T-cell (primary cell): ENCODE measurements at places on chromosomes 4 and X.

DNA sequence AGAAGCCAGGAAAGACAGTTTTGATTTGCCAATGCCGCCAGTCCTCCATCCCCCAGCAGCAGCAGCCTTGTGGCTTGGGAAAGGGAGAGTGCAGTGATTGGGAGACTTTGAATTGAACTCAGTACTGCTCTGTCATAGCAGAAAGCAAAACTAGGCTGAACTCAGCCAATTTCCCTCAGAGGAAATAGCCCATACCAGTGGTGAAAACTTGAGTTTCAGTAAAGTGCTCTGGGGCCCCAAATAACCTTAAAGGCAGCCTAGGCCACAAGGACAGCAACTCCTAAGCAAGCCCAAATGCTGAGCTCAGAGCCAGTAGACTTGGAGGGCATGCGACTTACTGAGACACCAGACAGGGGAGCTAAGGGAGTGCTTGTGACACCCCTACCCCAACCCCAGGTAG, 2.0 kb upstream of the PROM1 start:
- no peak overlapping the region for H3K4me3 ChIP-seq
- DNase-seq, result no peak
- peaks cover 8% of the 10 kb centered on the region for H3K4me1 ChIP-seq
- no peak overlapping the region for H3K27ac ChIP-seq
- no peaks in the 10 kb centered on the region for H3K36me3 ChIP-seq

GRCh38 chrX:25534091-25534490, 518.3 kb upstream of the ARX start:
- no peak overlapping the region for H3K27ac ChIP-seq
- no peaks in the 10 kb centered on the region for H3K4me1 ChIP-seq
- no peak for DNase-seq

GRCh38 chr4:173448608-173449379, 49.9 kb upstream of the SCRG1 start:
- H3K27ac ChIP-seq, result no peak overlapping the region
- H3K4me3 ChIP-seq, result no peak overlapping the region
- H3K36me3 ChIP-seq, result no peaks in the 10 kb centered on the region
- H3K4me1 ChIP-seq, result no peaks in the 10 kb centered on the region
- no peaks in the 10 kb centered on the region for H3K27me3 ChIP-seq

DNA sequence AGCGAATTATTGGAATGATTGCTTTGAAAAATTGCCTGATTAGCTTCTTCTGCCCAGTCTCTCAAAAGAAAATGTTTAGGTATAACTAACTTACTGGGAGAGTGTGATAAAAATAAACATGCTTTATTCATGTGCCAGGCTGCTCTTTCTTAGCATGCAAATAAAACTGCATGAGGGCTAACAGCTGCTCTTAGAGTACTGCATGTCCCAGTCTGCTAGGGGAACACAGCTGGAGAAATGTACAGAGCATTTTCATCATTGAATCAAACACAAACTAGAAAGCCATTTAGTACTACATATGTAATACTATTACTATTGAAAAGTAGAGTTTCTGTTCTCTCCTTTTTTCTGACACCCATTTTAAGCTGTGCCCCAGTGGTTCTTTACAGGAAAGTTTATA, 726.0 kb downstream of the GRID2 start:
- no peaks in the 10 kb centered on the region for H3K4me1 ChIP-seq
- no peaks in the 10 kb centered on the region for H3K36me3 ChIP-seq
- H3K27ac ChIP-seq, result no peak overlapping the region
- no peaks in the 10 kb centered on the region for H3K27me3 ChIP-seq
- no peak overlapping the region for H3K4me3 ChIP-seq
- no peak for DNase-seq

DNA sequence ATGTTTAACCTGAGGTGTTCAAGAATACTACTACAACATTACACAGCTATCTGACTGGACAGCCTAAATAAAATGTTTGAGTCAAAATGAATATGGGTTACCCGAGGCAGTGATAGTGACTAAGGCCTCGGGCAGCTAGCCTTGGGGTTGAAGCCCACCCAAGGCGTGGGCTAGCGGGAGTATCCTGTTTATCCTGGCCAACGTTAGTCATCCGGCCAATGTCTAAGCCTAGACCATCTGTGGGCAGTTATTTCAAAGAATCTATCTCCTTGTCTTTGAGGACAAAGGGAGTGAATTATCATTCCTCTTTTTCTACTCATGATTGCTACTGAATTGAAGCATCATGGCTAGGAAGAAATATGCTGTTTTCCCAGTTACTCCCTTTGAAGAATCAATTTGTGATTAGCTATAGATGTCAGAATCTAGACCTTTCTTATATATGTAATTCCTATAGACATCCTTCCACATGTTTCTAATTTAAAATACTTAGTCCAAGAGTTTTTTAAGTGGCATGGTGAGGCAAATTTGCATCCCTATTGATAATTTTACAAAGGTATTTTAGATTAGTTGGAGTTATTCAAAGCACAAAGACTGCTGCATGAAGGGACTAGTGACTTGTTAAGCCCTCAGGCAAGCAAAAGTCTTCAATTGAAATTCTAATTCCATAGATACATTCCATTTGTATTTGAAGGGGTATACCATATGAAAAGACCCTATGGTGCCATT, 6.0 kb upstream of the PDGFC start:
- no peaks in the 10 kb centered on the region for H3K27me3 ChIP-seq
- no peak overlapping the region for H3K4me3 ChIP-seq
- no peak for DNase-seq
- no peaks in the 10 kb centered on the region for H3K36me3 ChIP-seq
- H3K27ac ChIP-seq, result no peak overlapping the region
- H3K4me1 ChIP-seq, result no peaks in the 10 kb centered on the region

- H3K27ac ChIP-seq, result no peak overlapping the region
- no peak for DNase-seq
- no peak overlapping the region for H3K4me3 ChIP-seq
- no peaks in the 10 kb centered on the region for H3K4me1 ChIP-seq
- H3K27me3 ChIP-seq, result no peaks in the 10 kb centered on the region
These were observed 118.1 kb upstream of the PRR32 start for GRCh38 chrX:126701380-126701779.

DNA sequence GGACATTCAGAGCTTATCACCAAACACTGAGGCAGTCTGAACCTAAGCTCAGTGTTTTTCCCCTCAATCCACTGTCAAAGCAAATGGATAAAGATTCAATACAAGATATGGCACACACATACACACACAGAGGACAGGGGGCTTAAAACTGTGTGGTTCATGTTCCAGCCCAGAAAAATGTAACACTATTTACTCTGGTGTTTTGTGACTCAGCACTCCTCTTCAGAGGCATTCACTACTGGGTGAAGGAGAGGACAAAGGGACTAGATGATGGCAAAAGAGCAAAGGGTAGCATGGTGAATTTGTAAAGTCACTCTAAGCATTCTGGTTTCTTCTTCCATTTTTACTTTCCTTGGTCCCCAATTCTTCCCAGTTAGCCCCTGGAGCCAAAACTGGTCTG, 120.3 kb downstream of the ARHGEF9 start:
- no peak for DNase-seq
- no peak overlapping the region for H3K27ac ChIP-seq
- peaks cover 17% of the 10 kb centered on the region for H3K36me3 ChIP-seq
- no peak overlapping the region for H3K4me3 ChIP-seq
- no peaks in the 10 kb centered on the region for H3K27me3 ChIP-seq

DNA sequence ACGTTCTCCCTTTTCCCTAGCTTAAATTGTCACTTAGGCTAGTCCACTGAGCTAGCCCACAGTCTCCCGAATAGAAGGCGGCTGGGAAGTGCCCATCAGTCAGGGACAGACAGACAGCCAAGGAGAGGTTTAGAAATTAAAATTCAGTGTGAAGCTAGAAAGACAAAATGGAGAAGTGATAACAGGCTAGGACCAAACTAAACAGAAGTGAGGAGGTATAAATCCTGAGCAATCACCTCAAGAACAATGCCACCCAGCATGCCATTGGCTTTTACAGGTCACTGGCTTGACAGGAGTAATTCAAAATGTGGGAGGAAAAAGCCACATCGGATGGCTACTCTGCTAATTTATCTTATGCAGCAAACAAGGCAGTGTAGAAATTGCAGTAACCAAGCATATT, 138.9 kb downstream of the MAPK10 start:
- DNase-seq, result no peak
- no peaks in the 10 kb centered on the region for H3K4me1 ChIP-seq
- H3K27ac ChIP-seq, result no peak overlapping the region
- H3K27me3 ChIP-seq, result no peaks in the 10 kb centered on the region
- H3K36me3 ChIP-seq, result no peaks in the 10 kb centered on the region
- H3K4me3 ChIP-seq, result no peak overlapping the region

GRCh38 chrX:120299928-120300327, 11.3 kb downstream of the TMEM255A start:
- no peak overlapping the region for H3K27ac ChIP-seq
- no peaks in the 10 kb centered on the region for H3K27me3 ChIP-seq
- DNase-seq, result no peak
- peaks cover 16% of the 10 kb centered on the region for H3K4me1 ChIP-seq
- H3K36me3 ChIP-seq, result no peaks in the 10 kb centered on the region

DNA sequence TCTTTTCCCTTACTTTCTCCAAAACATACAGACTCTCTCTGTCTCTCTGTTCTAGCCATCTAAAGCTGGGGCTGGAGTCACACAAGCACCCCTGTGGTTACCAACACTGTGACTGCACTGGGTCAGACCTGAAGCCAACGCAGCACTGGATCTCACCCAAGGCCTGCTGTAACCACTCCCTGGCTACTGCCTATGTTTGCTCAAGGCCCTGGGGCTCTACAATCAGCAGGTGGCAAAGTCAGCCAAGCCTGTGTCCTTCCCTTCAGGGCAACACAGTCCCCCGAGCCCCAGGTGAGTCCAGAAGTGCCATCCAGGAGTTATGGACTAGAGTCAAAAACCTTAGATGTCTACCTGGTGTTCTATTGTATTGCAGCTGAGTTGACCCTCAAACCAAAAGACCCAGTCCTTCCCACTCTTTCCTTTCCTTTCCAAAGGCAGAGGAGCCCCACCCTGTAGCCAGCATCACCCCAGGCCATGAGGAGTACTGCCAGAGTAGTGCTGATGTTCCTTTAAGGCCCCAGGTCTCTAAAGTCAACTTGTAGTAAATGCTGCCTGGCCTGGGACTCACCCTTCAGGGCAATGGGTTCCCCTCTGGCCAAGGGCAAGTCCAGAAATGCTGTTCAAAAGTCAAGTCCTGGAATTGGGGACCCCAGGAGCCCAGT, 58.8 kb upstream of the RAP2C start:
- H3K4me3 ChIP-seq, result no peak overlapping the region
- H3K4me1 ChIP-seq, result no peaks in the 10 kb centered on the region
- DNase-seq, result no peak
- no peaks in the 10 kb centered on the region for H3K27me3 ChIP-seq
- no peak overlapping the region for H3K27ac ChIP-seq

GRCh38 chr4:152784490-152785350, 5.0 kb downstream of the ARFIP1 start:
- no peak overlapping the region for H3K27ac ChIP-seq
- peaks cover 18% of the 10 kb centered on the region for H3K4me1 ChIP-seq
- H3K4me3 ChIP-seq, result no peak overlapping the region
- no peaks in the 10 kb centered on the region for H3K36me3 ChIP-seq
- DNase-seq, result no peak

- H3K27me3 ChIP-seq, result no peaks in the 10 kb centered on the region
- H3K36me3 ChIP-seq, result no peaks in the 10 kb centered on the region
- H3K4me1 ChIP-seq, result no peaks in the 10 kb centered on the region
- H3K27ac ChIP-seq, result no peak overlapping the region
- no peak for DNase-seq
- no peak overlapping the region for H3K4me3 ChIP-seq
These were observed 73.3 kb downstream of the CYLC1 start for GRCh38 chrX:83934220-83934619.

GRCh38 chrX:24672701-24673190, 21.0 kb upstream of the POLA1 start:
- H3K27ac ChIP-seq, result no peak overlapping the region
- no peaks in the 10 kb centered on the region for H3K36me3 ChIP-seq
- no peaks in the 10 kb centered on the region for H3K27me3 ChIP-seq
- H3K4me1 ChIP-seq, result peaks cover 2% of the 10 kb centered on the region

DNA sequence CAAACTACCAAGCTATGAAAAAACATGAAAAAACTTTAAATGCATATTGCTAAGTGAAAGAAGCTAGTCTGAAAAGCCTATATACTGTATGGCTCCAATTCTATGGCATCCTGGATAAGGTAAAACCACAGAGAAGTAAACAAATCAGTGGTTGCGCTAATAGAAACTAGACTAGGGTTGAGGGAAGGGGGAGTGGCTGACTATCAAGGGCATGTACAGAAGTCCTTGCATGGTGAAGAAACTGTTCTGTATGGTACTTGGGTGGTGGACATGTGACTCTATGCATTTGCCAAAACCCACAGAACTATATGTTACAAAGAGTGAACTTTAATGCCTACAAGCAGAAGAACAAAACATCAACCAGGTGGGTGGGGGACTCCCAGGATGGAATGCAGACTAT, 96.8 kb downstream of the MTMR1 start:
- H3K27me3 ChIP-seq, result no peaks in the 10 kb centered on the region
- H3K36me3 ChIP-seq, result peaks cover 15% of the 10 kb centered on the region
- H3K4me1 ChIP-seq, result no peaks in the 10 kb centered on the region
- DNase-seq, result no peak
- H3K27ac ChIP-seq, result no peak overlapping the region
- H3K4me3 ChIP-seq, result no peak overlapping the region

DNA sequence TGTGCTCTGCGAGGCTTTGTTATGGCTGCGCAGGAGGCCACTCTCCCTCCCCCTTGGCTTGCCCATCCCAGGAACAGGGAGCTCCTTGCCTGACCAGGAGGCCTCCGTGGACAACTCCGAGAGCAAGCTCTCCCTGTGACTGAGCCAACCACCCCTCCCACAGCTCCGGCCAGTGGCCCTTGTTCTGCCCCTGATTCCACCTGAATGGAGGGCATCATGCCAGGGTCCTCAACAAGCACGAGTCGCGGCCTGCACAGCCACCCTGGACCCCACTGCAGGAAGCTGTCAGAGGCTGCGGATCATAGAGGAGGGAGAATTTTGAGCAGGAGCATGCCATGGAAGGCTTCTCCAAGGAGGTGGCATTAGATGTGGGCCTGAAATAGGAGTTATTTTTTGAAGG, 44.8 kb upstream of the GRPEL1 start:
- H3K4me1 ChIP-seq, result no peaks in the 10 kb centered on the region
- peaks cover 14% of the 10 kb centered on the region for H3K27me3 ChIP-seq
- no peak for DNase-seq
- no peak overlapping the region for H3K27ac ChIP-seq
- H3K36me3 ChIP-seq, result no peaks in the 10 kb centered on the region
- H3K4me3 ChIP-seq, result no peak overlapping the region
